ENCODE measurements at places on chromosomes 1 and 21. TPM values are rescaled to one million over a fixed set of nuclear protein-coding genes. Genes with fewer than 3 reads are reported as not detected.

- no peak for DNase-seq
Observed at GRCh38 chr1:193905288-193906085, 719.1 kb upstream of the B3GALT2 start.

GRCh38 chr1:45410850-45411509, 70.7 kb upstream of the MUTYH start:
- DNase-seq: no peak

TNFRSF8 gene
- total RNA-seq: 0.49 TPM

- no peak for DNase-seq
Observed at GRCh38 chr1:40921981-40922677, 57.4 kb upstream of the CTPS1 start.

ZBTB37 gene
- total RNA-seq: 8.8 TPM

MCOLN3 gene
- 3.2 TPM for total RNA-seq

DNA sequence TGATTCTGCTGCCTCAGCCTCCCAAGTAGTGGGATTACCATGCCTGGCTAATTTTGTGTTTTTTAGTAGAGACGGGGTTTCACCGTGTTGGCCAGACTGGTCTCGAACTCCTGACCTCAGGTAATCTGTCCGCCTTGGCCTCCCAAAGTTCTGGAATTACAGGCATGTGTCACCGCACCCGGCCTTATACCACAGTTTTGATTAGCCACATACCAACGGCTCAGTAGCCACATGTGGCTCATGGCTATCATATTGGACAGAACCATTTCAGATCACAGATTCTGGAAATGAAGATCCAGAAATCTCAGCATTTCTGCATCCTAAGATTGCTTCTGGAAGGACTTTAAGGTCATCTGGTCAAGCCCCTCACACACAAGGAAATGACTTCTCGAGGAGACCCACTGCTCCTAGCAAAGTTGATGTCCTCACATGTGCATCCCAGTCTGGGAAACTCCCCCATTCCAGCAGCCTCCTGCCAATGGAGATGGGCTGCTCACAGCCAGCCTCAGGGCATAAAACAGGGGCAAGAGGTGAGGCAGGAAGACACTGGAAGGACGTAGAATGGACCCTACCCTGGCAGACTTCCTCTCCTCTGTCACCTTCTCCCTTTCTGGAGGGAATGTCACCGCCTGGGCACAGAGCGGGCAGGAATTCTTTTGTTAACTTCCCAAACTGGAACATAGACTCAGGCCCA, 17.5 kb upstream of the CITED4 start:
- no peak for DNase-seq

NEK2 gene
- total RNA-seq: 0.35 TPM

GRCh38 chr1:66893712-66894111, 30.9 kb downstream of the DNAI4 start:
- no peak for DNase-seq

GRCh38 chr1:228777236-228777635, 42.0 kb downstream of the RHOU start:
- no peak for DNase-seq

TDRD5 gene
- 0.14 TPM for total RNA-seq

GRCh38 chr1:165303386-165303785, 53.1 kb downstream of the LMX1A start:
- DNase-seq: no peak

- DNase-seq: no peak
Observed at GRCh38 chr1:165063181-165063965, 293.1 kb downstream of the LMX1A start.

GRCh38 chr1:18646091-18646785, 15.6 kb downstream of the PAX7 start:
- DNase-seq: no peak

LIN28A gene
- total RNA-seq: not detected

GJA5 gene
- total RNA-seq: 49.7 TPM

GRCh38 chr1:41350055-41350378, 11.2 kb upstream of the FOXO6 start:
- no peak for DNase-seq

DNA sequence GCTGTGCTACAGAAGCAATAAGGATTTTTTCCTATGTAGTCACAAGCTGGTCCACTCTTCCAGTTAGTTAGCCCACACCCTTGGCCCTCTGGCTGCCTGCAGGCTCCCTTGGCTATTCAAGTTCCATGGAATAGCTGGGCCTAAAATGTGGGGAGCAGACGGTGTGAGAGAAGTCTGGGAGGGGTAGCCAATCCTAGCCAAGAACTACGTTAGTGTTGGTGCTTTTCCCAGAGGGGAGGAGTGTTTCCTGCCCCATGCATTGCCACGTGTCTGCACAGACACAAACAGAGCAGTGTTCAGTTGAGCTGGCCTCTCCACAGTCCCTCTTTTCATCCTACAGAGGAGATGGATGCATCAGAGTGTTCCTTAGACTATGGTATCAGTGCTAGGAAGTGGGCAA, 59.0 kb upstream of the IPO9 start:
- DNase-seq: no peak

DNA sequence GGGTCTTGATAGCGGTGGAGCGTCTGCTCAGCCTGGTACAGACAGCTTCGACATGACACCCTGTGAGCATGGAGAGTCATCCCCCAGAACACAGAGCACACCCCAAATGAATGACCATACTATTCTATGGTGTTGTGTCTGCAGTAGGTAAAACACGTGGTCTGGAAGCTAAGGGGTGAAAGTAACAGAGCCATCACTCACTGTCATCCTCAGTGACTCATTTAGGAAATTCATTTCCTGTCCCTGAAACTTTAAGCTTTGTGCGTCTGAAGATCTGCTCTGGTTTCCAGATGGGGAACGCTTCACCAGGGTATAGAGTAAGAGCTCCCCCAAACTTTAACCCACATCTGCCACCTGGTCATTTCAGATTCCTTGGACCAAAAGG, 94.8 kb upstream of the DISP3 start:
- DNase-seq: no peak

DNA sequence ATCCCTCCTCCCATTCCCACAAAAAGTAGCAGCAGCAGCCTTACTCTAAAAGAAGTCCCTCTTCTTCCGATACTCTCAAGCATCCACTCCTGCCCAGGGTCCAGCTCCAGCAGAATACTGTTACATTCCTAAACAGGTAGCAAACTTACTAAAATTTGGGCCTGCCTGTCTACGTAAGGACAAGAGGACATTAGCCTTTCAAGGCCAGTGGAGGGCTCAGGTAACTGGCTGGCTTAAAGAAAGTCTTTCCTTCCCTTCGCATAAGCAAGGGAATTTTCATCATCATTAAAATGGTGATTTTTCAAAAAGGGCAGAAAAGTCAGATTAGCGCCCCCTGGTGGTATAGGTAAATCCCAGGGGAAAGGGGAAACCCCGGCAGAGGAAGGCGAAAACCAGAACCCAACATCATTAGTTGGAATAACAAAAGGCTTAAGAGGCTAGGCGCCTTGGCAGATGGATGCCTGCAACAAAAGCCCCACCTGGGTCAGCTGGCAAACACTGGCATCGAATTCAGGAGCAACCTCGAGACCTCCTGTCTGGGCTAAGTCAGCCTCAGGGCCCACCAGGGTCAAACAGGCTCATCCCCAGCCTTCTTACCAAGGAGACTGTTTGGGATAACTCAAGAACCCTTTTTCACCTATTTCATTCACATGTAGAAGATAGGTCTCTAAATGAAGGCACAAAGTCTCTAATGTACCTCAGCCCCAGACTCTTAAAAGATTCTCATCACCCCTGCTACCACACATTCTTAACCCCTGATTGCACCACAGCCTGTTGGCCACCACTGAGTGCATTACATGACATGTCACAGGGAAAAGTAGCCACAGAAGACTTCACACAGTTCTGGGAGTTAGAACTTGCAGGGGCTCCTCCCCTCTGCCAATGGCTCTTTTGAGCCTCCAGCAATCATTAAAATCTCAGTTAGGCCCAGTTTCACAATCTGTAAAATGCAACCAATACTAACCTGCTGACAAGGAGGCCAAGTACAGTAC, 36.7 kb downstream of the ERI3 start:
- DNase-seq: no peak

- DNase-seq: no peak
Observed at GRCh38 chr1:25874635-25875153, 814 bp downstream of the PAQR7 start.

DNA sequence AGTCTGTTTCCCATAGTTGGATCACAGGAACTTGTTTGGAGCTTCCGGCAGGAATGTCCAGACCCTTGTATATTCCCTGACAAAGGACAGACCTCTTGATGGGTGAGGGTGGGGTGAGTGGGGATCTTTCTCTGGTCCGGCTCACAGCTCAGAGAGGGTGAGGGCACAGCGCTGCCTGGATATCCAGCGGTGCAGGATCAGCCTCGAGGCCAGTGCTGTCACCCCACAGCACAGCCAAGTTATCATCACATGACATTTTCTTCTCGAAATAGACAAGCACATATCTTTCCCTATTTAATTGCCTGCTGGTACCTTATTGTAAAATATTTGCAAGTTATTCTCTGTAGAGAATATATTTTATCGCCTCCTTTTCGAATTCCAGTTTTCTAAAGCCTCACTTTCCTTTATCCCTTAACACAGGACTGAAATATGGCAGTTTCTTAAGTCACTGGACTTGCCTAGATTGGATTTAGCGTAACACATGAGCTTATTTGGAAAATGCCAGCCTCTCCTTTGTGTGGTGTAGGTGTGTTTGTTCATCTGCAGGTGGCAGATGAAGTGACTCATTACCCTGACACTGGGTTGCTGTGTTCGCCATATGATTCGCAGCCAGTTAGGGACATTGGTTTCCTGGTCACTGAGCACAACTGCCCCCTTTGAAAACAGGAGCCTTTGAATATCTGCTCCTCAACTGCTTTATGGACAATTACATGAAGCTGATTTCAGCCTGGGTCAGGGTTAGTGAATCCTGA, 21.4 kb downstream of the CLIC6 start:
- no peak for DNase-seq

DNA sequence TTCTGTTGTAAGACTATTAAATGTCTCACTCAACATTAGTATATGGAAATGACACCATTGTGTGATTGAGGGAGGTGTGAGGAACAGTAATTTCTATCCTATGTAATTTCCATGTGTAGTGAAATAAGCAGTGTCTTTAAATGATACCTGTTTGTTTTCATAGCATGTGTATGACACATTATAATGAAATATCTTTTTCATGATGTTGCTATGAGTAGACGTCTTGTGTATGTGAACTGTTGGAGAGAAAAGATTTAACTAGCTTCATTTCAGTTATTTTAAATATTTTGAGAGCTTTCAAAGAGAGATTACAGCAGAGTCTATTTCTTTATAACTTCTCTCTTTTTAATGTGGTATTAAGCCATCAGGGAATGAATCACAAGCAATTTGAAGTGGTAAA, 71.5 kb upstream of the QSOX1 start:
- no peak for DNase-seq

LCE6A gene
- not detected for total RNA-seq

GRCh38 chr1:33025761-33026160, 10.9 kb downstream of the AK2 start:
- no peak for DNase-seq

TMOD4 gene
- not detected for total RNA-seq

RIMS3 gene
- 33.7 TPM for total RNA-seq

DNA sequence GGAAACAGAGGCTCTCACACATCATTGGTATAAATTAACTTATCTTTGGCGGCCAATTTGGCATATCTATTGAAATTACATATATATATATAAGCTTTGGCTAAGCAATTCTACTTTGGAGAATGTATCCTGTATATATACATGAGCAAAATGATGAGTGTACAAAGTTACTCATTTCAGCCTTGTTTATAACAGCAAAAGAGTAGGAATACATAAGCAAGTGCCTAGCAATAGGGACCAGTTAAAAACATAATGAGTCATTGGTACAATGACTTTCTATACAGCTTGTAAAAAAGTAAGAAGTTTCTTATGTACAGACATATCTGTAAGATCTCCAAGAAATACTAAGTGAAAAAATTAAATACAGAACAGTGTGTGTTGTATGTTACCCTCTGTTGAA, 190.8 kb downstream of the LTN1 start:
- DNase-seq: no peak

KIAA0040 gene
- total RNA-seq: 93.1 TPM

GRCh38 chr1:2415337-2415736, 3.0 kb upstream of the PEX10 start:
- no peak for DNase-seq

DNA sequence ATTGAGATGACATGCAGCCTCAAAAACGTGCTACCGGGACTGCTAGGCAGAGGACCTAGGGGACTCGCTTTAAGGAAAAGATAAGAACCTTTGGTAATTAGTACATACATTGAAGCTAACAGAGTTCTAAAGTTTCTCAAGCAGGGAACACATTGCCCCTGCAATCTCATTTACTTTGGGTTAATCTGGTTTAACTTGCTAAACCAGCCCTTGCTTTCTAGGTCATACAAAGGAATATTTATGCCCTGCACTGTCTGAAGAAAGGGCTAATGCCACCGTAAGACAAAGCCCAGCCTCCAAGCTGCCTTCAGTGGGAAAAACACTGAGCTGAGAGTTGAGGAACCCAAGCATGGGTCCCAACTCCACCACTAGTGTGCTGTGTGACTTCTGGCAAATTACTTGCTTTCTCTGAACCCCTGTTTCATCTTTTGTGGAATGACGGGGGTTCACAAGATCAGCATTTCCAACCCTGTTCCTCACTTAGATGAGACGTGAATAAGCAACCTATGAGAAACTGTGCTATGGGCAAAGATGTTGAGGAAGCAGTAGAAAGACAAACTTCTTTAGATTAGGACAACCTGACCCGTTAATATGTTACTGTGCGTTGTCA, 66.3 kb downstream of the VWA5B1 start:
- DNase-seq: no peak

GRCh38 chr1:15674386-15675159, 9.5 kb upstream of the PLEKHM2 start:
- no peak for DNase-seq

All from thoracic aorta (tissue), 2 donors.